ENCODE measurements at places on chromosomes 12 and 14.

- no peak for DNase-seq
These were observed 87.9 kb upstream of the MDGA2 start for GRCh38 chr14:47763188-47763854.

GRCh38 chr12:75683220-75683619 lies 171.8 kb upstream of the KRR1 start:
- no peak for DNase-seq

- DNase-seq = no peak
These were observed 1.8 kb downstream of the STAC3 start for GRCh38 chr12:57248934-57249742.

DNA sequence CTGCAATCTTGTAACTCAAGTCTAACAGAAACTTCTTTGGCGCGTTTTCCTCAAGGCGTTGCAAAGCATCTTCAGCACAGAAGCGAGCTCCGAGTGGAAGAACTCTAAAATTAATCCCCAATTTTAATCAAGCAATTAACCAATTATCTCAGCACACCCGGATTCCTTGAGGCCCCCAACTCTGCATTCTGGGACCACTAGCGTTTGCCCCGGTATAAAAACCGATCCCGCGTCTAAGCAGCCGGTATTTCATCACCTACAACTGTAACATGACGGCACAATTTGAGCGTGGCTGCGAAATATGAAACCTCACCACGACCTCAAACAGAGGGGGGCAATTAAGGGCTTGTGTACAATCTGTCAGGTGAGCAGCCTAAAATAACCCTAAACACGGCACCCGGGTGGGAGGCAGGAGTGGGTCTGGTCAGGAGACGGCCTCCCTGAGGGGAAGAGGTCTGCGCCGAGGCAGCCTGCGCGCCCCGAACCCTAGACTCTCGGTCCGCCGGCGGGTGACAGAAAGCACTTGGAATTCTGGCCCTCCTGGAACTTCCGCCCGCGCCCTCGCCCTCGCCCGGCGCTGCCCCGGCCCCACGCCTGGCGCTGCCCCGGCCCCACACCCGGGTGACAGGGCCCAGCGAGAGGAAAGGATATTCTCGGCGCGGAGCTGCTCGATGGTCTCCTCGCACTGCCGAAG lies 594 bp downstream of the ZCCHC8 start:
- no peak for DNase-seq

GRCh38 chr12:75746621-75747020 lies 235.2 kb upstream of the KRR1 start:
- DNase-seq = no peak

DNA sequence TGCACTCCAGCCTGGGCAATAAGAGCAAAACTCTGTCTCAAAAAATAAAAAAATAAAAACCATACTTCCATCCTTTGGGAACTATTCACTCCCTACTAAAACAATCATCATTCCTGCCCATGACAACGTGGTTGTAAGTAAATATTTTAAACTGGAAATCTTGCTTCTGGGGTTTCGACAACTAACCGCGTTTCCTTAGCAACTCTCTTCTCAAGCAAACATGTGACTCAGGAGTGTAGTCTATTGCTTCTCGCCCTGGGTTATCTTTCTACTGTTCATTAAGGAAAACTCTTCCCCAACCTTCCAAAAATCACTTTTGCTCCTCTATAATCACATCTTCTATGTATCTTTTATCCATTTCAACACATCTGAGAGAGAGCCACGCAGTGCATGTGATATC lies 21.8 kb downstream of the APPL2 start:
- no peak for DNase-seq

GRCh38 chr12:32312049-32312670 lies 87.2 kb upstream of the FGD4 start:
- no peak for DNase-seq

GRCh38 chr12:123942238-123942653 lies 30.4 kb downstream of the CCDC92 start:
- no peak for DNase-seq

- DNase-seq = no peak
These were observed 17.6 kb upstream of the RASSF8 start for GRCh38 chr12:25940886-25941285.

- no peak for DNase-seq
These were observed 49.3 kb upstream of the USP44 start for GRCh38 chr12:95600567-95600966.

- DNase-seq = no peak
These were observed 68.1 kb downstream of the CRADD start for GRCh38 chr12:93745286-93745685.

- no peak for DNase-seq
These were observed 5.5 kb downstream of the DUSP6 start for GRCh38 chr12:89346741-89347324.

DNA sequence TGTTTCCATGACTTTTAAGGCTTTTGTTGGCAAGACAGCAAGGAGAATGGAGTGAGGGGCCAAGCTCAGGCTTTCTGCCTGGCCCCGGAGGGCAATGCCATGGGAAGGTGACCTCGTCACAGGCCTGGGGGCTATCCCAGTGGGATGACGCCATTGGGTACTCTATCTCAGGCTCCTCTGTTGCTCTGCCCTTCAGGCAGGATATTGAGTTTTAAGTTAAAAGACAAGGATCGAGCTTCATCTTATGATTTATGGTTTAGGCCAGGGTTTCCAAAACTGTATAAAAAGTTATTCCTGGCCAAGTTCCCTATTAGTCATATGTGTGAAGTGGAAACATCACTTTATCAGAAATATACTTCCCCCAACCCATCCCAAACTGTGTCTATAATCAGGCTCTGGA lies 127.7 kb downstream of the ZFP36L1 start:
- DNase-seq = no peak

- DNase-seq = no peak
These were observed at the start of gene SLC17A8 for GRCh38 chr12:100356644-100357223. Gene SLC17A8, plus strand, starts transcription at chr12:100357074. Its CDS starts 318 bp downstream, at chr12:100357392.

GRCh38 chr12:23950775-23951451 lies 1.4 kb upstream of the SOX5 start:
- DNase-seq = no peak

- no peak for DNase-seq
These were observed 91.7 kb upstream of the SEL1L start for GRCh38 chr14:81625343-81625742.

DNA sequence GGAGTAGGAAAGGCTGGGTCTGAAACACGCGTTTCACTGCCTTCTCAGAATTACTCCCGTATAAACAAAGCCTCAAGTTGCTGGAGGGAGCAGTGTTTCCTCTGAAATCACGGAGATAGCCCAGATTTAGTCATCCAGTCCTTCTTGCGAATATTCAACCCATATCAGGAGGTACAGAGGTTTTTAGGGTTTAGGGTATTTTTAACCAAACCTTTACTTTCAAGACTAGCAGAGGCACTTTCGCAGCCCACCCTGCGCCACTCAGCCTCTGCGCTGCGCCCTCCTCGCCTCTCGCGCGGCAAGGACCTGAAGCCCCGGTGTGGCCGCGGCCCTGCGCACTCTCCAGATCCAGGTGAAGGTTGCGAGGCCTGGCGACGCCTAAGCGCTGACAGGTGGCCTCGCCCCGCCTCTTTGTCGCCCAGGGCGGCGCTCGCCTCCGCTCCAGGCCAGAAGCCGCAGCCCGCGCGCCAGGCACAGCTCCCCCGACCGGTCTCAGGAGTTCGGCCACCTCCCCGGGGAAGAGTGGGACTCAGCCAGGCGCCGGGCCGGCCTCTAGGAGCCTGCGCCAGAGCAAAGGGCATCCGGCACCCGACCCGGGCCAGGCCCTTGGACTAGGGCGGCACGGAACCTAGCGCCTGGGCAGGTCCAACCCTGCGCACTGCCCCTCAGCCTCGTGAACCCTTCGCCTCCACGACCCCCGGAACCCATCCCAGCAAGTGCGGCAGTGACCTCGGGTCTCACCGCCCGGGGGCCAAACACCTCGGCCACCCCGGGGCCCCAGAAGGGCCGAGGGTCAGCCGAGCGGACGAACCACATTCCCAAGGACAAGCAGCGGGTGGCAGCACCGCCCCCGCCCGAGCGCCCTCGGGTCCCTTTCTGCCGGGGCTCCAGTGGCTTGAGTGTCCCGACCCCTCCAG lies 1.8 kb upstream of the SAMD4A start:
- peak; percentile 13 for DNase-seq

DNA sequence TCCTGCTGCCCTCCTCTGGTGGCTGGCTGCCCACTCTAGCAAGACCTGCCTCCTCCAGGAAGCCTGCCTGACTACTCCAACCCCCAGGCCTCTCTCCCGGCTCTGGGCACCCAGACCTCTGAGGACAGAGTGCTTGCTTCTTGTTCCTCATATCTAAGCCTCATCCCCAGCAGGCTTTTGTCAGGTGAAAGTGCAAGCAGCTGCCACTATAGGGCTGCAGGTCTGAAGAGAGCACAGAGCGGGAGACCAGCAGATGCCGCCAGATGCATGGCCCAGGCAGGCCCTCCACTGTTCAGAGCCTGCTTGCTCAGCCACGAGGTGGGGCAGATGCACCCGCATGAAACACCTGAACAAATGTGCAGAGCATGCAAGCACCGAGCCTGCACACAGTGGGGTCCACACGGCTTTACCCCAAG lies 73.0 kb downstream of the SERPINA3 start:
- no peak for DNase-seq

DNA sequence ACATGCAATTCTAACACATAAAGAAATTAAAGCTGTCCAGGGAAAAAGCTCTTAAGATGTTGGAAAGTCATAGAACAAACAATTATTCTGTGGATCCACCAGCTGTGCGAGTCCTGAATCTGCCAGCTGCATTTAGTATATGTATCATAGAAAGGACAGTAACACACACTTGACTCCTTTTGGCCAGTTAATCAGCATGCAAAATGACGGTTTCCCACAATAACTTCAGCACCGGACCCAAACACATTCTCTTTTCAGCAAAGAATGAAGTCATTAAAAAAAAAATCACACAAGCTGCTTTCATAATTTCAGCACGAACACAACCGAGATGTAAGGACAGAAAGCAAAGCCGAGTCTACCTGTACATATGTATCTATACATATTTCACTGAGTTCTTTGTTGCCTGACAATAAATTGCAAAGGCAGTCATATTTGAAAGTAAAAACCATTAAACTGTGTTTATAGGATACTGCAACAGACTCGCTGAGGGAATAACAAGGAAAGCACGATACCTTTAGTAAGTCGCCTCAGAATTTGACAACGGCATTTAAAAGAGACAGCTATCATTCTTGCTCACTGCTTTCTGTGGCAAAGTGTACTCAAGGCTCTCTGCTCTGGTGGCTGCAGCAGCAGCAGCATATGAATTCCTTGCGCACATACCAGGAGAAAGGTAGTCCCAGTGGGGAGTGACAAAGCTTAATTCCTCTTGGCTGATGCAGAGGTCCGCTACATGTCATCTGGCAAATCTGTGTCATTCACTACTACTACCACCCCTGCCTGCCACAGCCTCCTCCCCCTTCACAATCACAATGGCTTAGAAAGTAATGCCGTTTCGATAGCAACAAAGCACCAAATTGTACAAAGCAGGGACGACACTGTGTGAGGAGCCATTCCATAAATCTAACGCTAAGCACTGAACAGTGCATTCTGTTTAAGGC lies at the start of gene GRIP1:
Gene GRIP1, minus strand, starts transcription at position 739 of the 938 bp plus-strand sequence. Its CDS starts 172 bp downstream, at position 567.
- DNase-seq = no peak

DNA sequence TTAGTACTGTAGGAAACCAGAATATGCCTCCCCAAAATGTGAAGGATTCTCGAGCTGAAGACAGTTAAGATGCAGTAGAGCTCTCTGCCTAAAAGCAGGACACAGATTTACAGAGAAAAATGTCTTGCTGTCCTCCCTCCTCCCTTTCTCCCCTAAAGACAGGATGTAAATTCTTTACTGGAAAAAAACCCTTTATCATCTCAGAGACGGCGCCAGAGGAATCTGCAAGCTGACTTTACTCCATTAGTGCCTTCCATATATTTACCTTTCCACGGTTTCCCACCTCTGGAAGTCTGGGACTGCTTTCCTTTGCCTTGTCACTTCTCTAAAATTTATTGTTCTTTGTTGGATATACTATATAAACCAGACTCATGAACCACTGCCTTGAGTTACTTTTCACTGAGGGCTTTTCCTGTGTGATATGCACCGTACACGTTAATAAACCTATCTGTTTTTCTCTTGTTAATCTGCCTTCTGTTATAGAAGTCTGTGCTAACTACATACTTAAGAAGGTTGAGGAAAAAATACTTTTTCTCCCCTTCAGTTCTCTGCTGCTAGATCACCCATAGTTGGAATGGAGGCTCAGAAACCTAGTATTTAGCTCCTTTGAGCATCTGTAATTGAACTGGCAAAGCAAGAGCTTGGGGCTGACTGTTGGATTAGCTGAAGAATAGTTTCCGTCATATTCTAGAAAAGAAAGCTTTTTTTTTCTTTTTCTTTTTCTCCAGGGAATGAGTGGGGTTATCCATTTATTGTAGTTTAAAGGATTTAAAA lies 99.9 kb downstream of the RAD51B start:
- no peak for DNase-seq

- DNase-seq = no peak
These were observed 74.8 kb downstream of the LGMN start for GRCh38 chr14:92673601-92674150.

- no peak for DNase-seq
These were observed 519.8 kb upstream of the FLRT2 start for GRCh38 chr14:85010186-85010585.
